ENCODE measurements at places on chromosomes 3 and 15.
A peak's percentile ranks its signal among the peaks of the same experiment; 100 is the strongest.

- no peak for DNase-seq
These were observed 224.0 kb downstream of the DPH6 start for GRCh38 chr15:35321926-35322325.

DNA sequence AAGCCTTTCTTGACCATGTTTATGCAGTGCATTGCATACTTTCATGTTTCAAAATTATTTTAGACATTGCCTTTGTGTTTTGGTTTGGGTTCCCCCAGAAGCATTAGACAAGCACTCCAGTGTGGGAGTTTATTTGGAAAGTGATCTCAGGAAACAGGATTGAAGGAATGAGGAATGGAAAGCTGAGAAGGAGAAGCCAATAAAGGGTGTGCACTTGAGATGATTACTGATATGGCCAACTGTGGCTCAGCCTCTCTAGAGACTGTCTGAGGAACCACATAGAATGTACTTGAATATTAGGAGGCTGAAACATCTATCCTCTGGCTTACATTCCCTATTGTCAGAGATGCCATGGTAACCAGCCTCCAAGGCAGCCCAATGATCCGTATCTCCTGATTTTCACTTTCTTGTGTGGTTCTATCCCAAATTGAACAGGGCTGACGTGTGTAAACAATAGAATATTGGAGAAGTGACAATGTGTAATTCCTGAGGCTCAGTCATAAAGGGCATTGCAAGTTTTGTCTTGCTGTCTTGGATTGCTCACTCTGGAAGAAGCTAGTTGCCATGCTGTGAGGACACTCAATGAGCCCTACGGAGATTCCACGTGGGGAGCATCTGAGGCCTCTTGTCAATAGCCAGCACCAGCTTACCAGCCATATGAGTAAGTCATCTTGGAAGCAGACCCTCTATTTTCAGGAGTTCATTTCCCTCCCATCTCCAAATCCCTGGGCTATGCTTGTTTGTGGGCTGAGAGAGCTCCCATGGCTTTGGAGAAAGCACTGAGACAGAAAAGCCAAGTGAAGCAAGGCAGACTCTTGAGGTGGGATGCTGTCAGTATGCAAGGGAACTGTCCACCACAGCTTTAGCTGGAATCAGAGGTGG is 84.7 kb downstream of the SCN11A start:
- DNase-seq, result no peak

DNA sequence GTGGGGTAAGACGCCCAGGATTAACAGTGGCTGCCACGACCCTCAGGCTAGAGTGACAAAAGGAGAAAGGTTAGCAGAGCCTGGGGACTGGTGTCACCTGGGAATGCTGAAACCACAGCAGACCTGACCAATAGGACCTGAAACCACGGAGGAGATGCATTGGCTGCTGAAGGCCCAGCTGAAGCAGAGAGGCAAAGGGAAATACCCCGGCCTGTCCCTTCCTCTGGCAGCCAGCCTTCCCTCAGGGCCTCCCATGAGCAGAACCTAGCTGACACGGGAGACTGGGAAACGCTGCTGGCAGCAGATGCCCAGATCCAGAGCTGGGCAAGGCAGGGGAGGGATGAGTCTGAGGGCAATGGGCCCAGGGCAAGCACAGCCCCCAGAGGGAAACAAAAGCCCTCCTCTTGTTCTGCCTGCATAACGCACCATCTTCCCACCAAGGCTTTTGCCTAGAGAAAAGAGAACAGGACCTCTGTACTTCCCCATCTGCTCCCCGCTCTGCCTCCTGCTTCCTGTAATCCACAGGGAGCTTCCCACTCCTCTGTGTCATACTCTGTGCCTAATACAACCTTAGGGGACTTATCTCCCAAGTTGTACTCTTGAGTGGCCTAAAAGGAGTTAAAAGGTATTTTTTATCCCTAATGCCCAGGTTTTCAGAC is 216.2 kb downstream of the ABHD5 start:
- no peak for DNase-seq

- DNase-seq, result no peak
These were observed 77.6 kb downstream of the GALK2 start for GRCh38 chr15:49247556-49248110.

- DNase-seq, result no peak
These were observed 137.6 kb upstream of the TRIM42 start for GRCh38 chr3:140540262-140540661.

- DNase-seq, result no peak
These were observed 1132.5 kb downstream of the TUSC7 start for GRCh38 chr3:117842086-117842485.

GRCh38 chr3:147941969-147942368 is 532.8 kb downstream of the ZIC1 start:
- no peak for DNase-seq

- DNase-seq, result no peak
These were observed 27.6 kb upstream of the UTS2B start for GRCh38 chr3:191357909-191358308.

GRCh38 chr15:75371486-75371885 is 3.1 kb upstream of the MAN2C1 start:
- DNase-seq, result no peak

- DNase-seq, result no peak
These were observed 179.0 kb downstream of the SNRPN start for GRCh38 chr15:25133804-25134203.

- DNase-seq, result no peak
These were observed 50.3 kb downstream of the EXD1 start for GRCh38 chr15:41180206-41180789.

- no peak for DNase-seq
These were observed 2.2 kb downstream of the HOMER2 start for GRCh38 chr15:82950295-82950694.

DNA sequence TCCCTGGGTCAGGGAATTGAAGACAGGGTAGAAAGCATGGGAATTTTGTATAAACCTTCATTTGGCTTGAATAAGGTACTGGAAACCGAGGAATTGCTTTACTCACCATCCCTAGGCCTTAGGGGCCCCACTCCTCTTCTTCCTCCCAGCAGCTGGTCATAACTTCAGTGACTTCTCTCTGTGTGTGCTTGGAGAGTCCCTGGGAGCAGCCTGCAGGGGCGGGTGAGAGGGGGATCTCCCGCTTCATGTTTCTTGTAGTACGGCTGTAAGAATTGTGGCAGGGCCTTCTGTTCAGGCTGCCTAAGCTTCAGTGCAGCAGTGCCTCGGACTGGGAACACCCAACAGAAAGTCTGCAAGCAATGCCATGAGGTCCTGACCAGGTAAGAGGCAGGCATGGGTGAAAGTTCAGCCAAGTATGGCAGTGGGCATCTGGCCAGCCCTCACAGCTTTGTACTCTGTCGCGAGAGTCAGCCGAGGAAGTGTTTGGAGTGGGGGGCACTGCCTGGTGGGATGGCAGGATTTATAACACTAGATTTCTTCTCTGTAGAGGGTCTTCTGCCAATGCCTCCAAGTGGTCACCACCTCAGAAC is 1.7 kb upstream of the DNAJC17 start:
- DNase-seq, result no peak

- DNase-seq, result peak; percentile 7
These were observed 2.0 kb downstream of the XRN1 start for GRCh38 chr3:142445816-142446254.

DNA sequence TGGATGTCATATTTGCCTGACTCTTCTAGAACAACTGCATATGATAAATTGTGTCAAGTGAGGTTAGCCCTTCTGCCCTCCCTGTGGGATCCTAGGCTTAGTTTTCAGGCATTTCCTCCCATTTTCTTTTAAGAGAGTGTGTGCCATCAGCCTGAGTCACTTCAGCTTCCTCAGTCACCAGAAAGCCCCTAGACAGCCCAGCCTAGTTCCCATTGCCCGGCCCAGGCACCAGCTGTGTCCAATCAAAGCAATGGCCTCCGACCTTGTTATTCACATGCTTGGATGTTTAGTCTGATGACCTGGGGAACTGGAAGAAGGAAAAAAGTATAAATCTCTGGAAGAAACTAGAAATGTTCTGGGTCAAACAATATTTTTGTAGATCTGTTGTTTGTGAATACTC is 221.9 kb upstream of the LRIG1 start:
- DNase-seq, result no peak

Data from CD4-positive, alpha-beta memory T cell (primary cell).